NCI-H226 (cell line): ENCODE measurements at places on chromosomes 4 and X.

DNA sequence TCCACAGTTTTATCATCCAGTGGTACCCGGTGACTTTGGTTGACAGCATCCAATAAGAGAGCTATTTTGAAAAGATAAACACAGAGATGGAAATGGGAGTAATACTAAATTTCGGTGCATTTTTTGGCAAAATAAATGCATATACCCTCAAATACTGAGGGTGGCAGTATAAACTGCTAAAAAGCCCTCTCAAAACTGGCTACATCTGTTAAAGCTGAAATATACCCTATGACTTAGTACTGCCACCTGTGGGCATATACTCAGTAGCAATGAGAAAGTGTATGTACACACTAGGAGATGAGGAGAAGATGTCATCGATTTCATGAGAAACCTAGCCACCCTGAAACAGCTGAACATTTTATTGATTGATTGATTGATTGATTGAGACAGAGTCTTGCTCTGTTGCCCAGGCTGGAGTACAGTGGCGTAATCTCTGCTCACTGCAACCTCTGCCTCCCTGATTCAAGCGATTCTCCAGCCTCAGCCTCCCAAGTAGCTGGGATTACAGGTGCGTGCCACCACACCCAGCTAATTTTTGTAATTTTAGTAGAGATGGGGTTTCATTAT lies 12.2 kb upstream of the TMEM128 start:
- peak; percentile 40 for DNase-seq

GRCh38 chr4:8400632-8401325 lies 39.7 kb downstream of the ACOX3 start:
- no peak for DNase-seq

- no peak for DNase-seq
These were observed 37.2 kb downstream of the TBC1D9 start for GRCh38 chr4:140719022-140719421.

DNA sequence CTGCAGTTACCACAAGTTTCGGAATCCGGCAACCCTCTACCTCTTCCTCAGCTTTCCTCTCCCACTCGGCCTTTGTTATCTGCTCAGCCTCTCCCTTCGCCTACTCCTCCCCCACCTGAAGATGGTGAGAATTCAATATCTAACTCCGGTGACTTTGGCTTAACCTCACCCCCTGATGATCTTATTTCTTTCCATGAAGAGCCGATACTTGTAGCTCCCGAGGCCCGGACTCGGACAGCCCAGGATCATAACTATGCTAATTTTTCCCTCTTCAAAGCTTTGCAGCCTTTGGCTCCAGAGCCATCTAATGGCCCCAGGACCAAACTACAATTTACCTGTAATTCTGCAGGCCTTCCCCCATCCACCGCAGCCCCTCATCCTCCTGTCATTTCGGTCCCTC lies 32.0 kb upstream of the MGST2 start:
- DNase-seq: no peak

GRCh38 chr4:44679060-44679459 lies 840 bp downstream of the GUF1 start:
- no peak for DNase-seq

- DNase-seq: no peak
These were observed 46.1 kb downstream of the IGFBP7 start for GRCh38 chr4:57064120-57064519.

DNA sequence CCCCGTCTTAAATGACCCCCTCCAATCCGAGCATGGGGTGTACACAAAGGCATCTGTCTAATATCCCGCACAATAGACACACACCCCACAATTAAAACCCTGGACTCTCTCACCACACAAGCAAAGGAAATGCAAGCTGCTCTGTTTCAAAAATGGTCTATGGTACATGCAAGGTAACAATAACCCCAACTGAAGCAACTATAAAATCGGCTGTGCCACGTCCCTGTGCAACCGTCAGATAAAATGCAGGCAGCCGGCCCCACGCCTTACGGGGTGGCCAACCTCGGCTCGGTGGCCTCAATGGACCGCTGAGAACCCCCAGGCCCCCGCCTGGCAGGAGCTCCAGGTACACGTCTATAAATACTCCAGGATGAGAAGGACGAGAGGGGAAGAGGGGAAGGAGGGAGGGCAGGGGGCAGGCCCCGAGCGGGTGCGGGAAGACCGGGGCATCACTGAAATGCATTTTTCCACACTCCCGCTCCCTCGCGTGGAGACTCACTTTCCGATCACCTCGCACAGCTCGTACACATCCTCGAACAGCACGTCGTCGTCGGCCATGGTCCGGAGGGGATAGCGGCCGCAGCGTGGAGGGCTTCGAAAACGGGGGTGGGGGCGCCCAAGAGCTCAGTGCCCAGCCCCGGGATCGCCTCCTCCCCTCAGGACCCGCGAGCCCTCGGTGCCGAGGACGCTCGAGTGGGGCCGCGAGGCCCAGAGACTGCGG lies 763 bp downstream of the CASK start:
- peak; percentile 6 for DNase-seq

DNA sequence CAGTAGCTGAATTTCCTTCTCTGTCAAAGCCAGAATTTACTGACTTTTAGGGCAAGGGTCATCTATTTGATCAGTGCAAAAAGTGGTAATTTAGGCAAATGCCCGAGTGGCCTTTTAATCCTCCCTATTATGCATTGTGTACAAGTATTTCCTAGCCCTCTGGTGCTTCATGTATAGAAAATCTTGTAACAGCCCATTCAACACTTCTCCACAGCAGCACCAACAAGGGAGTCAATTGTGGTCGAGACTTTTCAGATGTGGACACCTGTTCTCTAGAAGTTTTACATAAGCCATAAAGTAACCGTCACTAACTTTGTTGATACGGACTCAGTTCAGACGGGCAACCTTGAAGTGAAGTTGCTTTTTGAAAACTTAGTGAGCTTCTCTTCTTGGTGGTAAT lies 50.9 kb upstream of the FHDC1 start:
- no peak for DNase-seq

DNA sequence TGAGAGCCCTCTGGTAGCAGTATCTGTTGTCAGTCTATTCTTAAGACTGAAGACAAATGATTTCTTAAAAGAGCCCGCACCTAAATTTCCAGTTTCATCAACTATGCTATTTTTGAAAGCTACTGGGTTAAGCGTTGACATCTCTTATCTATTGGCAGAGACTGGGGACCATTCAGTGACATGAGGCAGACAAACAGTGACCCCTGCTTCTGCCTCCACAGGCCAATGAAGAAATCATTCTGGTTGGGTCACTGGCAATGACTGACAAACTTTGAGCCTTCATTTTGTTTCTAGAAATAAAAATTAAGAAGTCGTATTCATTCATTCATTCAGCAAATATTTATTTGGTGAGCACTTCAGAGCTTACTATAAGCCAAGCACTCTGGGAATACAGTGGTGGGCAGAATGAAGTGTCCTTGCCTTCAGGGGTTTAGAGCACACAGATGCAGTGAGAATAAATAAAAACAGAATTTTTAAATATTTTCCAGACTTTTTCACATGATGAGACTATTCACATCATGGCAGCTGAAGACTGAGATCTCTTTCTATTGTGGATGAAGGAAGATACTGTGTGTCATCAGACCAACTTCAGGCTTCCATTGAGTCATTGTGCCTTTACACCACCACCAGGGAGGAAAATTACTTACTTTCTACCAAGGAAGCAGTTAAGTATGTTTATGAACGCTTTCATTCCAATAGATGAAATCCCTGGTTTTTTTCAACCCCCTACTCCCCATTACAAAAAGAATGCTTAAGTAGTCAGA lies 36.0 kb downstream of the SORBS2 start:
- no peak for DNase-seq

DNA sequence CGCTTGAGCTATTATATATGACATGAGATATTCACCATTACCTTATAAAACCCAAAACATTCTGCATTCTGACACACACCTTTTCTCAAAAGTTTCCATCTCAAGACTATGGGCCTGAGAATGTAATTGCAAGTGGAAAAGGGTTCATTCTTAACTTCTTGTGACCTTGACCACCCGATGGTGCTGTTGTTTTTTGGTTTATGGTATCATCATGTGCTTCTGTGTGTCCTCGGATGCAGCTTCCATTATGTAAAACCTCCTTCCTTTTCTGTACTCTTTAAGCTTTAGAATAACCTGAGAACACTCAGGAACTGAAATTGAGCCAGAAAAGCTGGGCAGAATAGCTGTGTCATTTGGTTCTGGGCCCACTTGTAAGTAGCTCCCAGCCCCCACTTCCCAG lies 16.2 kb upstream of the PUDP start:
- no peak for DNase-seq

- DNase-seq: peak; percentile 12
These were observed 687 bp downstream of the CDK16 start for GRCh38 chrX:47218920-47219815.

- no peak for DNase-seq
These were observed 101.9 kb upstream of the RBPJ start for GRCh38 chr4:26218677-26219605.

GRCh38 chr4:125387770-125388169 lies 73.0 kb downstream of the FAT4 start:
- DNase-seq: no peak

- no peak for DNase-seq
These were observed 562.3 kb upstream of the NDST4 start for GRCh38 chr4:115675719-115676118.

DNA sequence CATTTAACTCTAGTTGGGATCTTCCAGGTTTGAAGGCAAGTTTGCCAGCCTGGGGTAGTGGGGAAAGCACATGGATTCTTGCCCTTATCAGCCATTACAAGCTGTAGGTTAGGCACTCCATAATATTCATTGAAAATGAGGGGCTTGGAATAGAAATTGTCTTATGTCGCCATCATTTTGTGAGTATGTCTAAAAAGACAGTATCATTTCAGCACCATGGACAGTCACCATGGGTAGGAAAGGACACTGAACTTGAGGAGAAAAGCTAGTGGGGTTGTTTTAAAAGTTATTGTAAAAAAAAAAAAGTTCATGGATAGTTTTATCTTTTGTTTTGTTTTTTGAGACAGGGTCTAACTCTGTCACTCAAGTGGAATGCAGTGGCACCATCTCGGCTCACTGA lies 356.1 kb downstream of the HNRNPD start:
- peak; percentile 5 for DNase-seq

- DNase-seq: no peak
These were observed 31.2 kb downstream of the SLITRK2 start for GRCh38 chrX:145848857-145849256.

- DNase-seq: no peak
These were observed 11.7 kb downstream of the CTAG1B start for GRCh38 chrX:154607370-154607769.

- DNase-seq: no peak
These were observed 9.4 kb downstream of the IL15 start for GRCh38 chr4:141645611-141646340.

DNA sequence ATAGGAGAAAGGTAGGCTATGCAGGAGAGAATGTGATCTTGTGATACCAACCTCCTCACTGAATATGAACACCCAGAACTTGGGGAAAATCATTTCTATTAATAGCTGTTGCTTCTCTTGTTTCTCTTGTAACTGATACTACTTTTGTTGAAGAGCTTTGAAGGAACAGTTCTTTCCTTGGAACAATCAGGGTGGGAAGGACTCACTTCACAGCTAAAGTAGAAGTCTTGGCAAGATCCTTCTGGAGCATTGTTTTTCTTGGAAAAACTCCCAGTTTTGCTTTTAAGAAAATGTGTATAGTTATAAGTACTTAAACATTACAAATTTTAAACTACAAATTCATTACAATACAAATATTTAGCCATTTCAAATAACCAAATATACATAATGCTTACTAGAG lies 19.1 kb upstream of the XK start:
- DNase-seq: no peak

GRCh38 chrX:49122499-49122898 lies 1.0 kb downstream of the GPKOW start:
- DNase-seq: no peak

DNA sequence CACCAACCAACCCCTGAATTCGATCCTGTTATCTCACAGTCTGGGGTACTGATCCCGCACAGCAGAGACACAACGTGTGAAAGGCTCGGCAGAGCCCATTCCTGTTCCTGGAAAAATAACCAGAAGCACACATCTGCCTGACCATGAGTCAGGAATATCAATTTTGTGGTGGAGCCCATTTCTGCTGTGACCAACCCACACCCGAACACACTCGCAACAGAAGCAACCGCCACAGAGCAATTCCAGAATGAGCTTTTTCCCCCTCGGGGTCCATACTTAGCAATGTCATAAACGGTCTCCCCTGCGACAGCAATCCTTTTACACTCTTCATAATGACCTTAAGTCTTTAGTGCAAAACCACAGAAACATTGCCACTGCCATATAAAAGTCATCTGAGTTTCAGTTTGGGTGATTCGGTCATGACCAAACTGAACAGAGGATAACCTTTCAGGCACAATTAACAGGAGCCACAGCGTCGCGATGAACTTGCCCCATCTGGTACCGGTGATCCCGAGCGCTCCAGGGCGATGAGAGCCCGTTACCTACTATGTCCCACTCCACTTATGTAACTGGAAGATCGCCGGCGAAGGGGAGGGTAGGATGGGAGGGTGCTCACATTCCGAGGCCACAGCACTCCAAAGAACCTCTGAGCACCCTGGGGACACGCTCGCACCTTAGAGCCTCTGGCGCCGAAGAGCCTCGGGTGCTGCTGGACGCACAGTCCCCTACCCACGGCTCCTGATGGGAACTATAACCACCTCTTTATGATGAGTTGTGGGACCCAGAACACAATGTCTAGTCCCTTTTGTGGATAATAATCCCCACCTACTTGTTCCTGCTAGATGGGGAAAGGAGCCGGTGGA lies 1.1 kb downstream of the MECP2 start:
- DNase-seq: no peak

- DNase-seq: peak; percentile 60
These were observed 31.1 kb downstream of the NHSL2 start for GRCh38 chrX:71941776-71942175.

- no peak for DNase-seq
These were observed 569.6 kb downstream of the ZNF674 start for GRCh38 chrX:45975633-45976032.

GRCh38 chr4:176498617-176499256 lies 179.0 kb downstream of the SPCS3 start:
- no peak for DNase-seq

DNA sequence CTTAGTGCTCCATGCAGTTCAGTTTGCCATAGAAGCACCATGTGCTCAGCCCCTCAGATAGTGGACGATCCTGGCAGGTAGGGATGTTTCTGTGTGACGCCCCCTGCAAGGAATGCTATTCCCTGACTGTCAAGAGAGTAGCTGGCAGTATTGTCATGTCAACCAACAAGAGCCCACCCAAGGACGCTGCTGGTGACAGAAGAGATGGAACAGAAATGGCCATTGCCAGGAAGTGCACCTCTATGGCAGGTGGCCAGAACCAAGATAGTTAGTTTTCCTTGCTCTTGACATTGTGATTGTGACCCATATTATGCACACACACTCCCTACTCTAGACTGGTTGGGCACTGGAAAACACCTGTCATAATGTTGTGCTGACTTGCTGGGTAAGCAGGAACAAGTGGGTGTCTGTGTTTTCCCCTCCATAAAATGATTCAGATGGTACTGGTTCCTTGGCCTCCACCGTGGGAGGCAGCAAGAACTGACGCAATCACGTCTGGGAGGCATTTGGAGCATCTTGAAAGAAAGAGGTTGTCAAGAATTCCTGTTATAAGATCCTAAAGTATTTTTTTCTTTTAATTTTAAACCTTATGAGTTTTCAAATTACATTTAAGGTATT lies 507.9 kb downstream of the MID1IP1 start:
- peak; percentile 41 for DNase-seq
